ENCODE measurements at places on chromosomes 2 and 18.
A peak's percentile ranks its signal among the peaks of the same experiment; 100 is the strongest.

DNA sequence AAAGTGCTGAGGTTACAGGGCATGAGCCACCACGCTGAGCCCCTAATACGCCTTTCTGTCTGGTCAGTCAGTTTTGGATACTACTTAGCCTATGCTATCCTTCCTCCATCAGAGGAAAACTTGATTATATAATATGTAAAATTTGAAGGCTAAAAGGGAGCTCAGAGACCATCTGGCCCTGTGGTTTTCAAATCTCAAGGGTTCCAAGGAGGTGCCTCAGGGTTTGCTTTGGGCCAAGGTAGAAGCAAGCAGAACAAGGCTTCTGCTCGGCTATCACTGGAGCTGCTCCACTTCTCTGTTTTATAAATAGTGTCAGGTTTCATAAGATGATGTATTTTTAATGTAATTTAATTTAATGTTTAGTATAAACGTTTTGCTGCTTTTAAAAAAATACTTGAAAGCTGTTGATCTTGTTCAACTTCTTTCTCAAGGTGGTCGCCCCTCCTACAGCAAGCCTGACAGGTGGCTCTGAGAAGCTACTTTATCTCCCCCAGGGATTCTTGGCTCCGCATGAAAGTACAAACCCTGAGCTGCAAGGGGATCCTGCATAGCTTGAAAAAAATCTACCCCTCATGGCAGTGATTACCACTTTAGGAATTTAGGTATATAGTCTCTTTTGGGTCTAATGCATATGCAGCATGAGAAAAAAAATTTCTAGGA lies 290.3 kb downstream of the CNTNAP5 start:
- DNase-seq, result no peak

DNA sequence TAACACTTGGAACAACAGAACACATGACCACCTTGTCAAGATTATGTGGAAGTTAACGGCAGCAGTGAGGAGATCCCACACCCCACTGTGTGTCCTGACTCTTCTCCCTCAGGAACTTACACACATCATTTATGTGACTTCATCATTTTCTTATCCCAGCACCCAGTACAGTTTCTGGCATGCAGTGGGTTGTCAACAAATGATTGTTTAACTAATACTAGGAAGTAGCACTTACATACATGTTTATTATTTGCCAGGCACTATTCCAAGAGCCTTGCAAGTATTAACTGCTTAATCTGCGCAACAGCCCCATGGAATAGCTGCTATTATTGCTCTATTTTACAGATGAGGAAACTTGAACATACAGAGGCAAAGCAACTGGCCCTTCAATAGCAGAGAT lies 391.5 kb downstream of the TXNL1 start:
- DNase-seq, result no peak

DNA sequence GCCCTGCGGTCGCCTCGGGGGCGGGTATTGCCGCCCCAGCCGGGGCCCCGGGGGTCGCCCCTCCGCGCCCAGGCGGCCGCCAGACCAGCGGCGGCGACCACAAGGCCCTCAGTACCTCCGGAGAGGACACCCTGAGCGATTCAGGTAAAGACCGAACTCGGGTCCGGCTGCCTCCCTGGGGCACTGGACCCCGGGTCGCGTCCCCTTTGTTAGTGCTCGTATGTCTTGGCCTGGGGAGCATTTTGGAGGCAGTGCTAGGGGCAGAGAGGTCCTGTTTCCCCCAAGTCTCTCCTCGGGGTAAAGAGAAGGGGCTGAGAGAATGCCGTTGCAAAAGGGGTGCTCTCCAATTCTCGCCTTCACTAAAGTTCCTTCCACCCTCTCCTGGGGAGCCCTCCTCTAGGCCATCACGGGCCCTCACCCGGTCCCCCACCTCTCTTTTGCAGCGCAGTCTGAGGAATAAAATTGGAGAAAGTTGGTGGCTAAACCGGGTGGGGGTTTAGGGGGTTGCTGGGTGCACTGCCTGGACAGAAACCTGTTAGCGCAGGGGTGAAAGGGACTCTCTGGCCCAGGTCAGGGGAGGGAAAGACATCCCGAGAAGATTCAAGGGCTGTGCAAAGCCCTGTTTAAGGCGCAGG lies 2.5 kb downstream of the MYCN start:
- peak; percentile 30 for DNase-seq

GRCh38 chr2:149858901-149859634 lies 271.5 kb upstream of the MMADHC start:
- DNase-seq, result no peak

GRCh38 chr18:12819322-12819721 lies 64.7 kb downstream of the PTPN2 start:
- DNase-seq, result no peak

DNA sequence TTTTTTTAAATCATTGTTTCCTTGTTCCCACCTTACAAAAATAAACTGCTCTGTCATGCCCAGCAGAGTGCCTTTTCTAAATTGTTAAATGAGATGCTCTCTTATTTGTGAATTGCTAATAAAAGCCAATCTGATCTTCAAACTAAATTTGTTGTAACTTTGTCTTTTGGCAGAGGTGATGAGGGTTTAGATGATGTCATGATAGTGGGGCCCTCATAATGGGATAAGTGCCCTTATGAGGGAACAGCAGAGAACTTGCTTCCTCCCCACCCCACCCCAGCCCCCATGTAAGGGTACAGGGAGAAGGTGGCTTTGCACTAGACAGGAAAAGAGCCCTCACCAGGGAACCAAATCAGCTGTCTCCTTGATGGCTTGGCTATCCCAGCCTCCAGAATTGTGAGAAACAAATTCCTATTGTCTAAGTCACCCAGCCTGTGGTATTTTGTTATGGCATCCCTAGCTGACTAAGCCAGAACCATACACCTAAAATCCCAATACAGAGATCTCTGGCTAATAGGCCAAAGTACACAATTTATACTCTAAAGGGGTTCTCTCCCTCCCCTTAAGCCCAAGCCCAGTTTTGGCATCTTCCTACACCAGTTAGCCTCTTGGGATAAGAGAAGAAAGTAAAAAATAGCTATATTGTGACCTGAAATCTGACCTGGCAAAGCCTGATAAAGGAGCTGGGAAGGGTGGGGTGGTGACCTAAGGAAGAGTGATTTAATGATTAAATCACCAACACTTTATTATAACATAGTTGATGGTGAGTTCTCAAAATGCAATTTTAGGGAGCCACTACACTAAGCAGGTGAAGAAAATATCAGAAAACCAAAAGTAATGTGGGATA lies 40.3 kb upstream of the HNRNPA3 start:
- no peak for DNase-seq

GRCh38 chr2:222903234-222904220 lies 42.7 kb downstream of the ACSL3 start:
- peak; percentile 80 for DNase-seq

DNA sequence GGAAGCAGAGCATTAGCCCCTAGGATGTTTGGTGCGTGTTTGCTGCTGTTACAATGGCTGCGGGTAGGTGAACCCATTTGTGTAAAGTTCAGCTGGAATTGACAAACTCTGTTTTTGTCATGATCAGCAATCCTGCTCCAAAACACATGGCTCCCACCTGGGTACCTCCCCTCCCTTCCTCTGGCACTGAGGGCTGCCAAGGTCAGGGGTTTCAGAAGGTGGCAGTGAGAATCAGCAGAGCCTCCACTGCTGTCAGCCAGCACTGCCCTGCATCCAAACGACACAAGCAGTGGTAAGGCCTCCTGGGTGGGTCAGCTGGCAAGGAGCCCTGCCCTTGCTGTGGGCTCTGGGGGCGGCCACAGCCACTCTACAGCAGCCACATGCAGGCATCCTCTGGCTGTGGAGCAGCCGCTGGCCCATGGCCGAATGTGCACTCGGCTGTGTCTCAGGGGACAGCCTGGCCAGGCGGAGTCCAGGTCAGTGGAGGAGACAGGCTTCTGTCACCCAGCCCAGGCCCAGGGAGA lies 32.8 kb upstream of the LDLRAD4 start:
- DNase-seq, result no peak

- peak; percentile 47 for DNase-seq
Observed at GRCh38 chr2:172293952-172294351, 133.4 kb upstream of the ITGA6 start.

GRCh38 chr2:80169811-80170594 lies 134.5 kb downstream of the LRRTM1 start:
- DNase-seq, result no peak

DNA sequence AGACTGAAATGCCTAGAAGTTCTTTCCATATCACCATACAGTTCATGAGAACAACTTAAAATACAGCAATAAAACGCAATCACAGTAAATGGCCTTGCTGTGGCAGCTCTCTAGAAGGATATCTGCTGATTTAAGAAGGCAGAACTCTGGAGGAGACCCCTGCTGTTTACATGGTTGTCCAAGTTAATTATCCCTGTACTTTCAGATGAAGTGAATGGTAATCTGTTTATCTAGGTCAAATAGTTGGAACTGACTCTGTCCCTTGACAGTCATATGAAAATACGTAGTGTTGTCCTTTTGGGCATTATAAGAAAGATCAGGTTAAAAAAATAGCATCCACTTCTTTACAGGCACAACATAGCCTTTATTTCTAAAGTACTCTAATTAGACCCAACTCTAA lies 115.6 kb downstream of the COLEC12 start:
- DNase-seq, result no peak
